NCI-H2171 treated with DMSO at 0.1 percent for 48 hours (cell line): ENCODE measurements at places on chromosomes 16 and 17.

- no peak for DNase-seq
These were observed 192.7 kb upstream of the TBX2 start for GRCh38 chr17:61206922-61207321.

GRCh38 chr17:15780188-15780587 lies 48.1 kb downstream of the TBC1D26 start:
- no peak for DNase-seq

GRCh38 chr16:19876501-19877059 lies 8.1 kb downstream of the GPRC5B start:
- DNase-seq = peak; percentile 80

GRCh38 chr17:65254166-65254565 lies 117.0 kb downstream of the RGS9 start:
- no peak for DNase-seq

DNA sequence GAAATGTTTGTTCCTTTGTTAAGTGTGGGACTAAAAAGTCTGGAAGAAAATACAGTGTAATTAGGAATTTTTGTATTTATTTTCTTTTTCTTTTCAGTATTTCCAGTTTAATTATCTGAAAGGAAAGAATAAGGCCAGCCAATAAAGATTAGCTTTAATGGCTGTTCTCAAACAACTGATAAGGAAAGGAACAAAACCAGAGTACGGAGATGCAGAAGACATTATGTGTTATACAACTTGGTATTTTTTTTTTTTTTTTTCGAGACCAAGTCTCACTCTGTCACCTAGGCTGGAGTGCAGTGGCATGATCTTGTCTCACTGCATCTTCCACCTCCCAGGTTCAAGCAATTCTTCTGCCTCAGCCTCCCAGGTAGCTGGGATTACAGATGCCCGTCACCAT lies 47.5 kb downstream of the SNTB2 start:
- DNase-seq = no peak

DNA sequence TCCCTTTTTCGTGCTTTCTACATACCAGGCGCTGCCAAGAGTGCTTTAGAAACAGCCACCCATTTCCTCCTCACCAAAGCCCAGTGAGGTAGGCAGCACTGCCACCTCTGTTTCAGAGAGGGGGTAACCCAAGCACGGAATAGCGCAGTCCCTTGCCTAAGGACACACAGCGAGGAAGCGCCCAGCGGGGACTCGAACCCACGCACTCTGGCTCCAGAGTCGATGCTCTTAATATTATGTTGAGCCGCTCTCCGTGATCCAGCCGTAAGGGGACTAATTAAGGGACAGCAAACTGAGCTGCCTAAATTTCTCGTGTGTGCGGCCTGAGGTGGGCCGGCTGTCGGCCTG lies 497 bp downstream of the CES1 start:
- DNase-seq = no peak

DNA sequence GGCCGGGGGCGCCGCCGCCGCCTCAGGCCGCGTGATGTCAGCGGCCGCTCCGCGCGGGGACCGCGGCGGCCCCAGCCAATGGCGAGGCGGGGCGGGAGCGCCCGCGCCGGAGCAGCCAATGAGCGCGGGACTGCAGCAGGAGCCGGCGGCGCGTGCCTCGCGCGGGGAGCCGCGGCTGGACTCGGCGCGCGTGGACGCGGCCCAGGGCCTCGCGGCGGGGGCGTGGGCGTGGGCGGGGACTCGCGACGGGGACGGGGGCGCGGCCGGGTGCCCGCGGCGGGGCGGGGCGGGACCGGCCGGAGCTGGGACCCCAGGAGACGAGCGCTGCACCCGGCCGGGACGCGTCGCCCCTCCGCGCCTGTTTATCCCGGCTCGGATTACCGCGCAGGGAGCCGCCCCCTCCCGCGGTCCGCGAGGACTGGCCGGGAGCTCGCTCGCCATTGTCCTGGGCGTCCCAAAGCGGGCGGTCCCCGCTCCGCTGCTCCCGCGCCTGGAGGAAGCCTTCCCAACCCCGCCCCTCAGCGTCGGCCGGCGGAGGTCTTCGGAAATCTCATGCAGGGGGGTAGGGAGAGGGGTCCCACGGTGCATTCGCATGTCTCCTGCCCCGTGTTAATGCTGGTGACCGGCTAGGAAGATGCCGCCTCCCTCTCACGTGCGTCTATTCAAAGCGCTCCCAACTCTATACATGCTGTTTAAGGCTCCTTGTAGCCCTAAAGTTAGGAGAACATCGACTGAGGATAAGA lies at the start of gene RNF157:
TSS of gene RNF157 (minus strand) at position 33 of the 743 bp plus-strand sequence. CDS start 253 bp downstream, outside the sequence.
- DNase-seq = peak; percentile 44

DNA sequence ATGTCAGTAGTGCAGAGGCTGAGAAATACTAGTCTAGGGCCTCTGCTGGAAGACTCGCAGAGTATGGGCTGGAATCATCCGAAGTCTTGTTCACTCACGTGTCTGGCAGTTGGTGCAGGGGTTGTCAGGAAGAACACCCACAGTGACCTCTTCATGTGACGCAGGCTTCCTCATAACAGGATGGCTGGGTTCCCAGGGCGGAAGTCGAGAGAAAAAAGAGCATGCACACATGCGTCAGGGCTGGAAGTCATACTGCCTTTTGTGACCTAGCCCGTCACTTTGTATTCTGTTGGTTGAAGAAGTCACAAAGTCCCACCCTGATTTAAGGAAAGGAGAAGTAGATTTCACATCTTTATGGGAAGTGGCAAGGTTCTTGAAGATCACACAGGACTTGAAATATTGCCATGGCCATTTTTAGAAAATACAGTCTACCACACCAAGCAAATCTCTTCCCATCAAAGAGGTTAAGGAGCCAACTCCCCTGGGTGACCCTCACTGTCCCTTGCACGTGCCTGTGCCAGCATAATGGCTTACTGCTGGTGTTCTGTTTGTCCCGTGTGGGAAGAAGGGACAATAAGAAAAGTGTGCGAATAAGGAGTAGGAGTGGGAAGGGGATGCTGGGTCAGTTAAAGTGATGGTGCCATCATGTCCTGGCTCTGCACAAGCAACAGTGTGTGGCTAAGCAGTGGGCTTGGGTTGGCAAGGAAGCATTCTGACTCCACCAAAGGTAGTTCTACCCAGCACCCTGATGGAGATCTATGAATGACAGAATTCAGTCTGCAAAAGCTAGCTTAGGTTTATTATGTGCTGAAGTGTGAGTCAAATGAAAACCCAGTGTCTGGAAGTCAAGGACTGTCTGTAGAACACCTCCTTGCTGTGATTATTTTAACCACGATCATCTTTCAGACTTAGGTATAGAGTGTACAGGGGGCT lies 28.1 kb downstream of the HEATR3 start:
- no peak for DNase-seq

GRCh38 chr17:62615503-62615902 lies 12.0 kb upstream of the MRC2 start:
- DNase-seq = no peak

DNA sequence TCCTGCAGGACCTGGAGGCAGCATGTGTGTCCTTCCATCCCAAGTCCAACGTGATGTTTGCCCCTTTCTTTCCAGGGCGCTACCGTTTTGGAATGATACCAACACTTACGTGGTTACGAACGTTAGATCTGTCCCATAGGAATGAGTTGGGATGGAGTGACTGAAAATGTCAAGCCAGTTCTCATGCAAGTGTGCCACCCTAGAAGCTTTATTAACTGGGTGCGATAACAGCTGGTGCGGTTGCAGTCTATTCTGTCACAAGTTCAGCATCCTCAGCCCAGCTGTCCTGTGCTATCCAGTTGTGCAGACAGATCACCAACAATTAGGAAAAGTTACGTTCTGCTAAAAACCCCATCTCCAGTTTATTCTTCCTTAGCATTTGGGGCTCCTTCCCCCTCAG lies 52.5 kb downstream of the BANP start:
- no peak for DNase-seq

DNA sequence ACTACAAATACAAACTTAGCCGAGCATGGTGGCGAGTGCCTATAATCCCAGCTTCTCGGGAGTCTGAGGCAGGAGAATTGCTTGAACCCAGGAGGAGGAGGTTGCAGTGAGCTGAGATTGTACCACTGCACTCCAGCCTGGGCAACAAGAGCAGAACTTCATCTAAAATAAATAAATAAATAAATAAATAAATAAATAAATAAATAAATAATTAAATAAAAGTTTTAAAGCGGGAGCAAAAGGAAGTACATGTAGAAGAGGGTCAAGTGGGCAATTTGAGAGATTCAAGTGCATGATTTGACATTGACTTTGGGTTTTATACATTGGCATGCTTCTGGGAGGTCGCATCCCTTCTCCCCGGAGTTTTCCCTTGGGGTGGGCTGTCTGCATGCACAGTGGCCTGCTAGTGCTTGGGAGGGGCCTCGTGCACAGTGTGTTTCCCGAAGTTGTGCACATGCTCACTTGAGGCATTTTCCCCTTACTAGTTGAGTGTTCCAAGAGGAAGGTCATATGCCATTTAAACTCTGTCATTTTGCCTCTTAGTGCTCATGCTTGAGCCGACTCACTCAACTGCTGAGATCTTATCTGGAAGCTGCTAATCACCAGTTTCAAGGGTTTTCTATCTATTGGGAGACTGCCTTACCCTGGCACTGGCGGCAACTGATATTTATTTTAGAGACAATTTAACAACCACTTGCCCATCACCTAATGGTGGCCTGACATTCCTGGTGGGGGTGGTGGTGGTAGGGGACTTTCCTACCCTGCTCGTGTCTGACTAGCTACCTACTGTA lies 193.2 kb upstream of the MPHOSPH6 start:
- DNase-seq = no peak

GRCh38 chr17:2214047-2214928 lies 89.3 kb downstream of the SMG6 start:
- DNase-seq = no peak

- DNase-seq = peak; percentile 94
These were observed 85.3 kb upstream of the C16orf82 start for GRCh38 chr16:26981266-26981938.

DNA sequence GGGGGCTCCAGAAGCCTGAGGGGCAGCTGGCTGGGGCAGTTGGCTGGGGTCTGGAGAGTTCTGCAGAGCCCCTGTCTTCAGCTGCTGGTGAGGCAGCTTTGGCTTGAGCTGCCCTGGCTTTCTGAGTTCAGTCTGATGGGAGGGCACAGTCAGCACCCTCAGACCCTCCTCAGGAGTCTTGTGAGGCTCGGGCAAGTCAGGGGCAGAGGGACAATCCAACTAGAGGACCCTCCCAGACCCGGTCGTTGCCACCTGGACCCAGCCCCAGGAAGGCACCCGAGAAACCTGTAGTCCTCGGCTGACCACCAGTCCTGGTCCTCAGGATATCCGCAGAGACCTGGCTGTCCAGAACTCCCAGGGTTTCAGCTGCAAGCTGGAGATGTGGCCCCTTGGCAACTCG lies 1.9 kb downstream of the CARD14 start:
- no peak for DNase-seq

GRCh38 chr16:30934827-30935557 lies 11.6 kb downstream of the FBXL19 start:
- no peak for DNase-seq

DNA sequence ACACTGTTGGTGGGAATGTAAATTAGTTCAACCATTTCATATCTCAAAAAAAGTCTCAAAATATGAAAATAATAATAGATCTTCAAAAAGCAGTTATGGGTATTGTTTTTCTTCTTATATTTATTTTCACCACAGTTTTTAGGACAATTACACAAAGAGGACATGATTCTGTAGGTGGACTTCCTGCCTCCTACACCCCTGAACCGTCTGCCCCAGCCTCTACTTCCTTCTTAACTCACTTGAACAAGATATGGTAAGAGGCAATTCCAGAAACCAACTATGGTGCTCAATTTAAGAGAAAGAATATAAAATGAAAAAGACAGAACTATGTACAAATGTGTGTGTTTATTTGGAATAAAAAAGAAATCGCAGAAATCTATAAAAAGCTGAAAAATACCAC lies 74.1 kb upstream of the MON1B start:
- no peak for DNase-seq

DNA sequence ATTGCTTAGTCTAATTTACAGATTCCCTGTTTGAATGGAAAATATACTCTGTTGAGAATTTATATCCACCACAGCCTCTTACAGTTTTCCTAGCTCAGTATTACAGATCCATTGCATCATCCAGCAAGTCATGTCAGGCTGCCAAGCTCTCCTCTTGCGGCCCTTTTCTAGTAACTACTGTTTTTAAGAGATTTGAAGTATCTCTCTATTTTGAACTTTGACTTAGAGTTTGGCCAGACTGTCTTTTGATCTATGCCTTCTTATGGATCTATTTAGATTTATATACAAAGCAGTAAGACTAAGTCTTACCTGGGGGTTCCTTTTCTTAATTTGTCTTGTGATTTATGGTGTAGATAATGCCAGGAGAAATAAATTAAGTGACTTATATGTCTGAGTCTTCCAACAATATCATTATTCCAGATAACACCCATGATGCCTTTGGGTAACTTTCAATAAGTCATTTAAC lies 53.1 kb upstream of the ABCC11 start:
- DNase-seq = no peak
